ENCODE measurements at places on chromosomes 3 and 15. TPM values are rescaled to one million over a fixed set of nuclear protein-coding genes. Genes with fewer than 3 reads are reported as not detected.

CAPN3 gene
- 5.3 TPM for total RNA-seq

GP5 gene
- 1.1 TPM for total RNA-seq

DNA sequence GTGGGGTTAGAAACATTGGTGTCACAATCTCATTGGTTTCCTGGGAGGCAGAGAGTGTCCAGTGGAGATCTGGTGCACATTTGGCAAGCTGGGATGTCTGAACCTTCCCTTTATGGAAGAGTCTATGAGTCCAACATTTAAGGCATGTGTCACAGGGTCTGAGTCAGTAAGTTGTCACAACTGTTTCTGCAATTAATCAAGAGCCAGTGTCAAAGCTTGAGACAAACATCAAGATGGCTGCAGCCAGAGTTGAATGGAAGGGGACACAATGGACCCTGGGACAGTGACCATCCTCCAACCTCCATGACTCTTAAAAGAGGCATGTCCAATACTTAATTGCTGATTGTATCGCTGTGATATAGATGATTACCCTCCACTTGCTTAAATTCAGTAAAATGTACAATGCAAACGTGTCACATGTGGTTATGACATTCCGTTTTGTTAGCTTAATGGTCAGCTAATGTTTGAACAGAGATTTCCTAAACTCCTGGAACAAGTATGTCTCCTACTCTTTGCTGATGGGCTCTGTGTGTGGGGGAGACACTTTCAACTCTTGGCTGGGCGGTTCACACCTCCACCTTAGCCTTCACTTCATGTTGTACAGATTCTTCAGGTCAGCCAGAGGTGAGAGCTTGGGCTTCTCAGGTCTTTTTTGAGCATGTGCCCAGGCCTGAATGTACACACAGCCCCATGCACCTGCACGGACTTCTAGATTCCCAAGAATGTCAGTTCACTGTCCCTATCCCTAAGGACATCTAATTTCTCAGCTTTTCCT is 79.9 kb upstream of the PRR23E start:
- no peak for DNase-seq

NCKIPSD gene
- total RNA-seq = 41.5 TPM

DNA sequence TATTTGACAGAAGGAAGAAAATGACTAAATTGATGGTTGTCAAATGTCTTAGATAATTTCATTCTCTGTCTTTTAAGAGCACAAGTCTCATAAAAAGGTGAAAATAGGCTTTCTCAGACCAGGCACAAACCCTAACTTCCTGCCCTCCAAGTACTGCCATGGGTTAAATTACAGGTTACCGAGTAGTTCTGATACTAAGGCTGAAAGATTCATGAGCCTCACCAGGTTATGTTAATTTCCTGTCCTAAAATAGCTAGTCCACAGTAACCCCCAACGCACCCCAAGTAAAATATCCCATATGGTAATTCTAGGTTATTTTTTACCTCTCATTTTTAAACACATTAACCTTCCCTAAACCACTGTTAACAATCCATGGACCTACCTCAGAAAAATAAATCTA is 42.0 kb downstream of the GSK3B start:
- DNase-seq = no peak

INSYN1 gene
- total RNA-seq = not detected

DNA sequence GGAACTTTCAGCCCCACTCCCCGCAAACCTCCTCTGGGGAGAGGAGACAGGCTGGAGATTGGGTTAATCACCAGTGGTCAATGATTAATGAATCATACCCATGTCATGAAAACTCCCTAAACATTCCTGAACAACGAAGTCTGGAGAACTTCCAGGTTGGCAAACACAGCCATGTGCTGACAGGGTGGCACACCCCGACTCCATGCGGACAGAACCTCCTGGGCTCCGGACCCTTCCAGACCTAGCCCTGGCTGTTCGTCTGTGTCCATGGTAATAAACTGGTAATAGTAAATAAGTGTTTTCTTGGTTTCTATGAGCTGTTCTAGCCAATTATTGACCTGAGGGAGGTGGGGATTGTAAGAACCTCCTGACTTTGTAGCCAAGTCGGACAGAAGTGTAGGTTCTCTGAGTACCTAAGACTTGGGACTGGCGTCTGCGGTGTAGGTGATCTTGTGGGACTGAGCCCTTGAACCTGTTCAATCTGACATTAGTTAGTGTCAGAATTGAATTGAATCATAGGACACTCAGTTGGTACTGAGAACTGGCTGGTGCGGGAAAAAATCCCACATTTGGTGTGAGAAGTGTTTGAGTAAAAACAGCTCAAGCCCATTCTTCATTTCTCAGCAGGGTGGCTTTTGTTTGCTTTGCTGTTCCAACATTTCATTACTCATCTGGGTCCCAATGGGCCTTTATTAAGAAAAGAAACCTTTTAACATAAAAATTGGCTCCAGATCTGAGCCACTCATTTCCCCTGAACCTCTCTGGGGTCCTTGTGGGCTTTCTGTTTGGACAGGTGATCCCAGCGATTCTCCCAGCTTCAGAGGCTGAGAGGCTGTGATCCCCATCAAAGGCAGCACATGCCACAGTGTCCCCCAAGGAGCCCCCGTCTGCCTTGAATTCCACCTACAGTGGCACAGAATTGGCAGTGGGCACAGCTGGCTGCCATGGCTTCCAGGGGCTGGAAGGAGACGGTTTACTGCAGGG is 151.0 kb downstream of the TJP1 start:
- no peak for DNase-seq

GRCh38 chr3:151316267-151316991 is at the start of gene GPR87:
Gene GPR87, minus strand, starts transcription at chr3:151316820. Its CDS starts 16,720 bp downstream, at chr3:151300100.
- DNase-seq = peak; percentile 7

Data from activated CD4-positive, alpha-beta T cell treated with anti-CD3 and anti-CD28 coated beads, Interleukin-2, amount 10 ng/mL, durations not matched to agents 7 days and 5 days (primary cell).